ENCODE measurements at places on chromosomes 5 and 9.

- peaks cover 26% of the 10 kb centered on the region for H3K27me3 ChIP-seq
- H3K27ac ChIP-seq: no peak overlapping the region
- peaks cover 12% of the 10 kb centered on the region for H3K4me1 ChIP-seq
- no peak overlapping the region for H3K4me3 ChIP-seq
Measured at GRCh38 chr5:76041863-76042262, 41.3 kb upstream of the SV2C start.

- no peaks in the 10 kb centered on the region for H3K27me3 ChIP-seq
- no peaks in the 10 kb centered on the region for H3K36me3 ChIP-seq
- H3K4me1 ChIP-seq: no peaks in the 10 kb centered on the region
- H3K27ac ChIP-seq: no peak overlapping the region
Measured at GRCh38 chr5:87940775-87941174, 327.9 kb downstream of the TMEM161B start.

- H3K4me3 ChIP-seq: no peak overlapping the region
- no peak overlapping the region for H3K27ac ChIP-seq
- no peaks in the 10 kb centered on the region for H3K4me1 ChIP-seq
- no peaks in the 10 kb centered on the region for H3K36me3 ChIP-seq
- no peak for DNase-seq
- H3K27me3 ChIP-seq: no peaks in the 10 kb centered on the region
Measured at GRCh38 chr5:11251247-11251646, 490.2 kb upstream of the DAP start.

DNA sequence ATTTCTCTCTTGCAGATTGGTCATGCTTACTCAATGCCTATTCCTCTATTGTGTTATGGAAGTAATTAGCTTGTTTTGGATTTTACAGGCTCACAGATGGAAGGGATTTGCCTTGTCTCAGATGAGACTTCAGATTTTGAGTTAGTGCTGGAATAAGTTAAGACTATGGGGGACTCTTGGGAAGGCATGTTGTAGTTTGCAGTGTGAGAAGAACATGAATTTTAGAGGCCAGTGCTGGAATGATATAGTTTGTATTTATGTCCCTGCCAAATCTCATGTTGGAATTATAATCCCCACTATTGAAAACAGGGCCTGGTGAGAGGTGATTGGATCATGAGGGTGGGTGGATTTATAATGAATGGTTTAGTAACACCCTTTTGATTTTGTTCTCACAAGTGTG, 6.1 kb upstream of the TUSC1 start:
- DNase-seq: no peak
- H3K36me3 ChIP-seq: no peaks in the 10 kb centered on the region
- no peaks in the 10 kb centered on the region for H3K4me1 ChIP-seq
- H3K27ac ChIP-seq: no peak overlapping the region
- H3K27me3 ChIP-seq: no peaks in the 10 kb centered on the region
- no peak overlapping the region for H3K4me3 ChIP-seq

DNA sequence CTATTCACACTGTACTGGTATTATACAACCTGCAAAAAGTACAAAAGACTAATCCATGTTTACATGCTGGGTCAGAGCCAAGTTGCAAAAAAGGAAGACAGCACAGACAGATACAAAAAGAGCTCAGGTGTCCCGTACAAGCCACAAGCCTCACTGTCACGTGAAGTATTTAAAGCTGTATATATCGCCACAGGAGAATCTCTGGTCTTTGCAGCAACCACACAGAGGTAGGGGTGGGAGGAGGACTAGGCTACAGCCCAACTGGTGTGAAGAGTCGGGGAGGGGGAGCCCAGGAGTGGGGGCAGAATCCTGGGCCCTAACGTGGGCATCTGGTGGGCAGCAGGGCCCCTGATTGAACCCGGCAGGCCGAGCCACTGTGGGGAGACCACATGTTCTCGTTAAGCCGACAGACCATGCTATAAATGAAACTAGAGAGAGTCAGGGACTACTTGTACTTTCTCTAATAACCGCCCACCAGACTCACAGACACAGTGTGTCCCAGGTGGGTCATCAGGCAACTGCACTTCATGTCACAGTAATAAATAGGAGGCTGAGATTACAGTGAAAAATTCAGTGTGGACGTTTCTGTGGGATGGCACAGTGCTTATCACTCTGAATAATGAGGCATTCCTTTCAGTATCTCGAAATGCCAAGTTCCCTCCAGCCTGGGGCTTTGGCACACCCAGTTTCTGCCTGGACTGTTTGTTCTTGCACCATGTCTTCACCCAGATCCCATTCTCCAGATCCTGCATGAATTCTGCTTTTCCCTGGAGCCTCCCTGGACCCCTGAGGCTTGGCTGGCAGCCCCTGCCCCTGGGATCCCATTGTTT, 79.3 kb upstream of the SH3PXD2B start:
- no peak overlapping the region for H3K27ac ChIP-seq
- DNase-seq: no peak
- H3K4me3 ChIP-seq: no peak overlapping the region
- no peaks in the 10 kb centered on the region for H3K36me3 ChIP-seq

- H3K4me1 ChIP-seq: peaks cover 2% of the 10 kb centered on the region
- no peaks in the 10 kb centered on the region for H3K27me3 ChIP-seq
- H3K36me3 ChIP-seq: peaks cover 30% of the 10 kb centered on the region
Measured at GRCh38 chr9:137791947-137792346, 85.6 kb upstream of the CACNA1B start.

GRCh38 chr9:36566813-36567221, 5.9 kb upstream of the MELK start:
- H3K36me3 ChIP-seq: no peaks in the 10 kb centered on the region
- DNase-seq: no peak
- peaks cover 4% of the 10 kb centered on the region for H3K4me1 ChIP-seq
- peaks cover 11% of the 10 kb centered on the region for H3K27me3 ChIP-seq

GRCh38 chr5:142009886-142010285, 2.9 kb downstream of the GNPDA1 start:
- no peak overlapping the region for H3K27ac ChIP-seq
- H3K4me3 ChIP-seq: no peak overlapping the region
- peaks cover 51% of the 10 kb centered on the region for H3K4me1 ChIP-seq

DNA sequence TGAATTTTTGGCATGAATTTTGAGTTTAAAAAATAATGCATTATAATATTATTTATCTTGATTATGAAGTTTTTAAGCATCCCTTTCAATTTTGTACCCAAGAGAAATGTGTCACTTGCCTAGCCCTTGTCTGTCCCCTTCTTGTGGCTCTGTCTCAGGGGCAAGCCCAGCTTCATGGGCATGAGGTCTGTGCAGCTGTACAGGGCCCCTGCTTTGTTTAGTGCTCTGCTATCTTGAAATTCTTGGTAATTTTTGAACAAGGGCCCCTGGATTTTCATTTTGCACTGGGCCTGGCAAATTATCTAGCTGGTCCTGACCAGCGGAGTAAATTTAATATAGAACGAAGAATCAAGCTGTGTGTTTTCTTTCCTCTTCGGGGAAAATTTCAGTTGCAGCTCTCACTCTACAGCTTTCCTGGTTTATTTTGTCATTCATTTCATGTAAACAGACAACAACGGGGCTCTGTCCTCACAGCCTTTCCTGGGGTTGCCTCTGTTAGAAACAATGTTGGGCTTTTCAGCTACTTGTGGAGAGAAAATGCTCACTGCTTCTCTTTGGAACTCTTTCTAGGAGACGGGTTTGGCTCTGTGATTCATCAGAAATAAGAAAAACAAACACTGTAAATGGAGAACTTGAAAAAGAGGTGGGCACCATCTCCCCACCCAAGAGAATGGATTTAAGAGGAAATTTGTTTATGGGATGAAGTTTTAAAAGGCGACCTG, 41.1 kb downstream of the LIX1 start:
- DNase-seq: no peak
- peaks cover 31% of the 10 kb centered on the region for H3K27me3 ChIP-seq
- peaks cover 4% of the 10 kb centered on the region for H3K4me1 ChIP-seq
- no peak overlapping the region for H3K4me3 ChIP-seq
- no peaks in the 10 kb centered on the region for H3K36me3 ChIP-seq
- H3K27ac ChIP-seq: no peak overlapping the region

- peaks cover 18% of the 10 kb centered on the region for H3K27me3 ChIP-seq
- no peaks in the 10 kb centered on the region for H3K36me3 ChIP-seq
- H3K27ac ChIP-seq: no peak overlapping the region
- no peaks in the 10 kb centered on the region for H3K4me1 ChIP-seq
- DNase-seq: no peak
Measured at GRCh38 chr5:160287378-160288051, 24.8 kb downstream of the CCNJL start.

Measured in activated CD8-positive, alpha-beta memory T cell treated with anti-CD3 and anti-CD28 coated beads, Interleukin-2, amount 10 ng/mL, durations not matched to agents 7 days and 5 days (primary cell).